ENCODE measurements at places on chromosomes 1 and 21.

DNA sequence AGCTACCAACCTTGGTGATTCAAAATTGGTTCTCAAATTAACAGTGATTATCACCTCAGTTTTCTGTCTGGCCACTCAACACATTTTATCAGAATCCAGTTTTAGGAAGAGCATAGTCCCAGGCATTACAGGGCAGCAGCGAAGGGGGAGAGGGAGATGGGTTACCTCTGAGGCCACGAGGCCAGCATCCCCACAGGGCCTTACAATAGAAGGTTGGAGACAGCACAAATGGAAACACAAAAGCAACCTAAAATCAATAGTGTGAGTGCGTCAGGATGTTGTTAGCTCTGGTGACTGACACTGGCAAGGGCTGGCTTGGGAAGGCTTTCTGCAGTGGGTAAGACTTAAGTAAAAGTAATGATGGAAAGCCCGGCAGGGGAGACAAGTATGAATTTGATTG lies 79.5 kb downstream of the JAK1 start:
- no peak for DNase-seq

DNA sequence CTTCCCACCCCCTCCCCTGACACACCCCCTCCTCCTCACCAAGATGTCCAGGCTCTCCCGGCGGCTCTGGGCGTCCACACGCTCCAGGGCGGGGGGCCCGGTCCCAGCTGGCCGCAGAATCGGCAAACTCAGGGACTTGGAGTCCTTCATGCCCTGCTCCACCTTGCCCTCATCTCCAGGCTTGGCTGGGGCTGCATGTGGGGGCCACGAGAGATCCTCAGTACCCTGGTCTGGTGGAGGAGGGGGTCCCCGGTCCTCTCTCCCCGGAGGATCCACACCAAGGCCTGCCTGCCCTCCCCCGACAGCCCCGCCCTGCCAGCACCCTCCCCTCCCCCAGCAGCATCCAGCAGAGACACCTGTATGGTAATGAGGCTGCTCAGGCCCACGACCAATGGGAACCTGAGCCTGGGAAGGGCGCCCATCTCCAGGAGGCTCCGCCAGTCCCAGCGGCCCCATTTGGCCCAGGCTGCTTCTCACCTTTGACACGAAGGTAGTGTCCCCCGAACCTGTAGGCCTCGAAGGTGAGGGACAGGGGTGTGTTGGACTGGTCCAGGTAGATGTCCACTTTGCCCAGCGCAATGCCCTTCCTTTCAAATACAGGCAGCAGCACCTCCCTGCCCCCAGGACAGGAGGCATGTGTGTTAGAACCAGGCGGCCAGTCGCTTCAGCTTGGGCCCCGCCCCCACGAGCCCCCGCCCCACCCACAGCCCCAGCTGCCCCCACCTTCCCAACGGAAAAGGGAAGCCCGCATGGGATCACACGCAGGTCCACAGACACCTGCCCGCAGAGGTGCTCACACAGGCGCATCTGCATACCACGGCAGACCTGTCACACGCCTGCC lies 8.2 kb upstream of the TNFRSF25 start:
- DNase-seq = no peak

DNA sequence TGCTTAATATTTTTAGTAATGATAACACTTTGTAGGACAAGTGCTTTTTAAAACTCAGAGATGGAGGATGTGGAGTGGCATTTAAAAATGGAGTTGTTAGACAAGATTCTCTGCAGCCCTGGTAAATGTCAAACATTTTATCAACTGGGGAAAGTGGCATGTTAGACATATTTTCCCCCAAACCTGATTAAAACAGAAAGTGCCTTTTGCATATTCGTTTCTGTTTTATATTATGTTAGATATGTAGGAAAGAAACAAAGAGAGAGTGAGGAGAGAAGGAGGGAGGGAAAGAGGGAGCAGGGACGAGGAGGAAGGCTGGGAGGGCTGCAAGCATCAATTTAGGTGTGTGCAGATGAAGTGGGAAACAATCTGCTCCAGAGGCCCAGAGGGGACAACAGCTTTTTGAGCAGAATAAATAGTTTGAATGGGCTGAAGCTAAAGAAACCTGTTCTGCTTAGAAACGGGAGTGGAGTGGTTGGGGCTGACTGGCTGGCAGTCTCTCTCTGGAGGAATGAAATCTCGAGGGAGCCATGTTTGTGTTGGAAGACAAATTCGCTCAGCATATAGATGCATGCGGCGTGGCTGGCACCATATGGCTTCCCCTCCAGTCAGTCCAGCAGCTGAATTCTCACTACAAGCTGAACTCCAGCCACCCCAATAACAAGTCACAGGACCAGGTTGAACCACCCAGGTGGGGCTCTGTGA lies 502.2 kb downstream of the AJAP1 start:
- DNase-seq = no peak

DNA sequence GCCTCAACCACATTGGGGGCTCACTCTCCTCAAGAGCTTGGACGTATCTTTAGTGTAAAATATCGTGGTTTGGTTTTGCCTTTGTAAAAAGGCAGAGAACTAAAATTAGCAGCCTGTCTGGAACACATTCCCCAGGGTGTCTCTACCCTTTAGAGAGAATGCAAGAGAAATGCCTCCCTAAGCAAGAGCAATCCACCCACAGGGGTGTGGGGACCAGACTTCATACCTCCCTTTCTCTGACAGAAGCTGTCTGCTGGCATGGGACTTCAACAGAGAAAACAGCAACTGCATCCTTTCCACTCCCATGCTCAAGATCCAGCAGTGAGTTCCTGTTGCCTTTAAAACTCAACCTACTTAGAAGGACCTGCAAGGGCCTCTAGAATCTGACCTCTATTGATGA lies 27.9 kb upstream of the TNR start:
- no peak for DNase-seq

DNA sequence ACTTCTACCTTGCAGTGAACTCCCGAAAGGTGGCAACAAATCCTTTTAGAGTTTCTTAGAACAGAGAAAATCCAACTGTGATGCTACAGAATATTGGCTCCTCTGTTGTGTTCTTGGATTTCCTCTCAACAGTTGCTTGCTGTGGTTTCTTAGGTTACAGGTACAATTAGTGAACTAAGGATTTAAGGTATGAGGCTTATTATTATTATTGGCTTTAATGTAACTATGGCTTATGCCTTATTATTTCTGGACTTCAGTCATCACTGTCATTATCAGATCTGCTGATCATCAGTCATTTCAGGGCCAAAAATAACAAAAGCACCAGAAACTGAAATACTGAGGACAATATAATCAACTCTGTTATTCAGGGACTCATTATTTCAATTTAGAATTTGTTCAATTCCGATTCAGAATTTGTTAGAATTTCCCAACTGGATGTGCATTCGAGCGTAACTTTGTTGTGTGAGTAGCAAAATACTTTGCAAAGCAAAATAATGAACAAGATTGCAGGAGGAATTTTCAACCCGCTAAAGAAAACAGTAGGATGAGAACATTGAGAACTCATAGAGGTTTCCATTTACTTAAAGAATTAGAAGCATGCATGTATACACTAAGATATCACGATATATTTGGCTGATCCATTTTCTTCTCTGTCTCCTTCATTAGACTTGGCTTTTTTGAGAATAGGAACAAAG lies 65.5 kb upstream of the AK4 start:
- no peak for DNase-seq

DNA sequence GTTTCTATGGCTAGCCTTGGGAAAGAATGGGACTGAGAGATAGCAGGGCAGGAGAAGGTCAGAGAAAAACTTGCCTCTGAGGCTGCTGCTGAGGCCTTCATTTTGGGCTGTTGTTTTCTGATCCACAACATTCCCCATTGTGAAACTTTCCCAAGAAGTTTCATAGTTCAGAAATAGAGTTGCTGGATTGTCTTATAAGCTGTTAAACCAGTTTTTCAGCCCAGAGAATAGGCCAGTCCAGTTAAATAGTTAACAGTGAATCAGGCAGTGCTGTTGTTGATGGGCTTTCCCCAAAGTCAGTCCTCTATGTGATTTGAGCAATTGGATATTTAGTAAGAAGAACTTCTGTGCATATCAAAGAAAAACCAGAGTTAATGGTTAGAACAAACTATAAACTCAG lies 77.0 kb downstream of the C21orf91 start:
- no peak for DNase-seq

DNA sequence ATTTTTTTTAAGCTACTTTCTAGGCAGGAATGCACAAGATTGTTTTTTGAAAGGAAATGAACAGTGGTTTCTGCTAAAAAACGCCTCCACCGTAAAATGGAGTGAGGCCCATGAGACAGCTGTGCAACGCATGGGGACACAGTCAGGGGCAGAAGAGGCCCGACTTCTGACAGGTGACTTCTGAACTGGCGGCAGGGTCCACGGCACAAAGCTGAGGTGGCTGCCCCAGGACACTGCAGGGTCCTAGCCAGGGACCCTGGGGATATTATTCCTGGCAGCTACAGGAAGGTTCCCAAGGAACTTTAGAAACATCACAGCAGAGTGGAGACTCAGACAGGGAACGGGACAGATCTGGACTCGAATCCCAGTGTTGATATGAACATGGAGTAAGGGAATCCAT lies 75.1 kb downstream of the SIM2 start:
- DNase-seq = no peak
